NCI-H748 treated with DMSO at 0.1 percent for 48 hours (cell line): ENCODE measurements at places on chromosomes 2 and 18.

- DNase-seq: no peak
These were observed 10.9 kb downstream of the TRIP12 start for GRCh38 chr2:229910832-229911412.

DNA sequence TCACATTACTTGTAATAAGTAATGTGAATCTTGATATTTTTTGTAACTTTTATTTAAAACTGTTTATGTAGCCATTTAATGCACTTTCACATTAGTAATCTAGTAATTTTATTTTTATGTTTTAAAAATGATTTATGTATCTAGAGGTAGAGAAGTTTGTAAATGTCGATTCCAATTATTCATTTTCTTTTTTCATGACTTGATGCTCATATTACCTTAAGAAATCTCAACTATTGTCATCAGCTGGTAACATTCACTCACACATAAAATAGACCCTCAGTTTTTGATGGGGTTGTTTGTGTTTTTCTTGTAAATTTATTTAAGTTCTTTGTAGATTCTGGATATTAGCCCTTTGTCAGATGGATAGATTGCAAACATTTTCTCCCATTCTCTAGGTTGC lies 351.7 kb upstream of the CDH7 start:
- DNase-seq: no peak

GRCh38 chr2:9010866-9011265 lies 7.4 kb upstream of the MBOAT2 start:
- no peak for DNase-seq

GRCh38 chr2:111522231-111522768 lies 361.7 kb downstream of the ANAPC1 start:
- DNase-seq: no peak

DNA sequence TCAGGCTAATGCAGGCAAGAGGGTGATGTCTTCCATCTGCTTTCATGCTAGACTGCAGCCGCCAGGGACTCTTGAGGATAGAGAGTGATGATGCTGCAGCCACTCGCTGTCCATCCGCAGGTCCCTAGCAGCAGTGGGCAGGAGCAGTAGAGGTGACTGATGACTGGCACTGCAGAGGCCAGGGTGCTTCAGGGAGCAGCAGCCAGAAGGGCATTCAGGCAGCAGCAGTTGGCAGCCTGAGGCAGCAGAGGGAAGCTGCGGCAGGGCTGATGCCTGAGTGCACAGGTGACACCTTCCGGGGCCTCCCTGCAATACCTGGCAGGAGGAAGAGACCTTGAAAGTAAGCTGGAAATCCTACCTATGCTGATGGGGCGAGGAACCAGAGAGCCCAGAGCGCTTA lies 214.2 kb downstream of the ICOS start:
- DNase-seq: no peak

GRCh38 chr18:13612196-13612997 lies 114.0 kb downstream of the FAM210A start:
- no peak for DNase-seq

DNA sequence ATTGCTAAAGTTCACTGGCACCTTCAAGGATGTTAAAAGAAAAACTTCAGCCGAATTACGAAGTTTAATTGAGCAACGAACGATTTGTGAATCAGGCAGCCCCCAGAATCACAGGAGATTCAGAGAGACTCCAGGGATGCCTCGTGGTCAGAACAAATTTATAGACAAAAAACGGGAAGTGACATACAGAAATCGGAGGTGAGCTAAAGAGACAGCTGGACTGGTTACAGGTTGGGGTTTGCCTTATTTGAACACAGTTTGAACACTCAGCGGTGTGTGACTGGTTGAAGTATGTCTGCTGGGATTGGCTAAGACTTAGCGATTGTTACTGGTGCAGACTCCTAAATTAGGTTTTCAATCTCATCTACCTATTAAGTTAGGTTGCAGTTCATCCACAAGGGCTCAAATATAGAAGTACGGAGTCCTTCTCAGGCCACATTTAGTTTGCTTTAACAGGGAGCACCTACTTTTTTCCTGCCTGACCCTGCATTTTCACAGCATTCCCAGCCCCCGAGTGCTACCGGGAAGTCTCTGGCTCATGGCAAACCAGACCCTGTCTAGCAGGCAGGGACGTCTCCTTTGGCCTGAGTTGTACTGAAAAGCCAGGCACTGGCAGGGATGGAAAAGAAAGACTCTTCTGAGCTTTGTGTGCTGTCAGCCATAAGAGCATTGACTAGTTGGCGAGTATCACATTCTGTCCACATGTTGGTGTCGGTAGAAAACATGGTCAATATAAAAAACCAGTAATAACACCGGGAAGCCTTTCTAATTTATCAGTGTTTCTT lies 41.1 kb downstream of the CDCA7 start:
- DNase-seq: no peak

- peak; percentile 22 for DNase-seq
These were observed 151.4 kb downstream of the ETAA1 start for GRCh38 chr2:67548317-67549201.
